Kasumi-1 (cell line): ENCODE measurements at places on chromosomes 6 and 20.

- no peak for DNase-seq
Observed at GRCh38 chr6:75402296-75402695, 91.3 kb downstream of the FILIP1 start.

DNA sequence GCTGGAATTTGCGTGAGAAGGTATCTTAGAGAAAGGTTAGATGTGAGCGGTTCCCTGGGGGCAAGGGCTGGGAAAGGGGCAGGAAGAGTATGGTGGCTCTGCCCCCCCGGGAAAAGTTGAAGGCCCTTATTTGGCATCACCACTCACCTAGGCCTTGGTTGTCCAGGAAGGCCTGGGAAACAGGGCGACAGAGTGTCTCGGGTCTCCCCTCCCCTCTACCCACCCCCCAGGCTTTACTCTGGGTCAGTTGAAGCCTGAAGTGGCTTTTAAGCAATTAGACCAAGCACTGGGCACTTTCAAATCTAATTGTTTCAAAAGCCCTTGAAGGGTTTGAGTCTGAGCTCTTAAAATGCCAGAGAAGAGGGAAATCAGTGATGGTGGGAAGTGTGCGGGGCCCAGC is 30.2 kb upstream of the FOXP4 start:
- no peak for DNase-seq

DNA sequence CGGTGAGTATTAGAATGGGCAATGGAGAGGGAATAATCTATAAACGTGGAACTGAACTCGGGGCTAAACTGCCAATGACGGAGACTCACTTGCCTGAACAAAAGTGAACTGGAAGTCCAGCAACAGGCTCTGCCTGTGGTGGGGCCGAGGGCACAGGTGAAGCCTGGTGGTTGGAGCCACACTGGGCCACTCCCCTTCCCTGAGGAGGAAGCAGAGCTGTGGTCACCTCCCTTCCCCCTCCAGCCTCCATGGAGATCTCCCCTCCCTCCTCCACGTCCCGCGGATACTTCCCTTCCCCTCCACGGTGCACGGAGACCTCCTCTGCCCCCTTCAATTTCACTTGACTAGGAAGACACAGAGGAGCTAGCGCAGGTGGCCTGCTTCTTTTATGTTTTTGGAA is 14.7 kb upstream of the DSP start:
- no peak for DNase-seq

- DNase-seq = no peak
Observed at GRCh38 chr6:145814035-145814500, 527 bp downstream of the FBXO30 start.

DNA sequence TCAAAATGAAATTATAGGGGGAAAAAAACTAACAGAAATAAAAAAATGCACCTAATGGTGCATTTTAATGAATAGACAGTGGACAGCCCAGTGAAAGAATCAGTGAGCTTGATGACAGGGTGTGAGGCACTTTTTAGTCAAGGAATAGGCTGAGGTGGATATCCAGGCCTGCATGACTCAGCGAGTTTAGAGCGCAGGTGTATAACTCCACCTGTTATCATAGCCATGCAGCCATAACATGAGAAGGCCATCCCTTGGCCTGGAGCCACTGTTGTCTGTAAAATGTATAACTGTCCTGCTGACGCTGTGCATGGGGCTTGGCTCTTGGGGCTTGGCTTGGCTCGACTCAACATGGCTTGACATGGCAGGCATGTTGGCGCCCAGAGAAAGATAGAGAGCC is 331.5 kb upstream of the NOX3 start:
- DNase-seq = no peak

DNA sequence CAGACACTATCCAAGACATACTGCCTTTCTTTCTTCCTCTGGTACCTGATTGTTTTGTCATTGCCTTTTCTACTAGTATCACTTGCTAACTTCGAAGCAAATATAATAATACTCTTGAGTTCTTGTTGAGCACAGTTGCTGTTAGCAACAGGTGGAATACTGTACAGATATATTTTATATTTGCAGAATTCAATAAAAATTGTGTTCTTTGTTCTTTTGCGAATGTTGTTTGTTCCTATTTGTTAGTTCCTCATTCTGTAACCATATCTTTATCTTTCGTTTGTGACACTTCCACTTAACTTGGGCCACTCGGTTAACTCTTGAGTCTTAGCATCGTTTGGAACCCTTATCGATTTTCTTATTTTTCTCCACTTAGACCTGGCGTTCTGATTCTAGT is 868 bp downstream of the CYB5R4 start:
- peak; percentile 46 for DNase-seq
